ENCODE measurements at places on chromosomes 16 and 17.

- no peak for DNase-seq
Observed at GRCh38 chr16:30358577-30358936, 3.4 kb upstream of the CD2BP2 start.

GRCh38 chr17:73027130-73027741, 65.3 kb downstream of the SLC39A11 start:
- peak; percentile 79 for DNase-seq

- no peak for DNase-seq
Observed at GRCh38 chr17:6086603-6087400, 16.6 kb downstream of the WSCD1 start.

GRCh38 chr17:51814521-51814920, 344.0 kb downstream of the CA10 start:
- no peak for DNase-seq

GRCh38 chr16:83769397-83770008, 38.3 kb upstream of the HSBP1 start:
- no peak for DNase-seq

DNA sequence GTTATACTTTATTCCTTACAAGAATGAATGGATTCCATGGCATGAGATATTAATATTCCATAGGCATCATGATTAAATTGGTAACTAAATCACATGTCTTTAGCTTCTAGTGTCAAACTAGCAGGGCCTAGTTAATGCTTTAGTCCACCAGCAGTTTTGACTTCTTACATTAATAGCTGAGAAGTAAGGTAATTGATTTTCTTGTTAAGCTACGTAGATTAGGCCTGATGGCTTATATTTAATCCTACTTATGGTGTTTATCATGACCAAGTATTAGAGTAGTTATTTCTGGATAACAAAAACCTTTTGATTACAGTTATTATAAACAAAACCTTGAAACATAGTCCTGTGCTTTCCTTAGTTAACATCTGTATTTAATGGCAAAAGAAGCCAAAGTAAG, 184.5 kb downstream of the TANC2 start:
- DNase-seq: no peak

GRCh38 chr16:51181503-51181811, 30.4 kb upstream of the SALL1 start:
- peak; percentile 62 for DNase-seq

GRCh38 chr17:65115839-65116238, 21.3 kb upstream of the RGS9 start:
- DNase-seq: no peak

- peak; percentile 80 for DNase-seq
Observed at GRCh38 chr16:89602273-89602951, 11.0 kb upstream of the DPEP1 start.
